ENCODE measurements at places on chromosomes 2 and 18.

- no peak for DNase-seq
These were observed 87.5 kb downstream of the KLF7 start for GRCh38 chr2:207078186-207078798.

GRCh38 chr2:154599189-154599588, 99.3 kb upstream of the KCNJ3 start:
- no peak for DNase-seq

- peak; percentile 27 for DNase-seq
These were observed 32.6 kb downstream of the CNGA3 start for GRCh38 chr2:98378901-98379300.

- peak; percentile 54 for DNase-seq
These were observed 58.1 kb upstream of the RALBP1 start for GRCh38 chr18:9417073-9417851.

GRCh38 chr2:9228088-9228751, 21.6 kb downstream of the ASAP2 start:
- DNase-seq = peak; percentile 51

- DNase-seq = no peak
These were observed 219.2 kb downstream of the ZNF516 start for GRCh38 chr18:76275727-76276313.

GRCh38 chr2:186532891-186533290, 46.8 kb downstream of the ZC3H15 start:
- DNase-seq = no peak

DNA sequence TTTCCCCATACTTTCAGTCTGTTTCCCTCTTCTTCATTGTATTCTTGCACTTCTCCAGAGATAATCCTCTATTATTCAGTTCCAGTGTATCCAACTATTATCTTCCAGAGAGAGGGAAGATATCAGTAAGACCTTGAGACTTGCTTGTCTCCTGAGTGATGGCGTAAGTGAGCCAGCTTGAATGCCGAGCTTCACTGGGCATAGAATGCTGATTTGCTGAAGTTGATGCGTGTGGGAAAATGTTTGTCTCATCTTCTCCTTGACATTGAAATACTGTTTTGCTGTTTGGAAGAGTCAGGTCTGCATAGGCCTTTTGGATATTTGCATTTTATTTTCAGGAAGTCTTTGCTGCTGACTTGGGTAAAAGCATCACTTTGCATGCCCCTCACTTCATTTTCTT, 41.1 kb upstream of the MGAT5 start:
- no peak for DNase-seq

DNA sequence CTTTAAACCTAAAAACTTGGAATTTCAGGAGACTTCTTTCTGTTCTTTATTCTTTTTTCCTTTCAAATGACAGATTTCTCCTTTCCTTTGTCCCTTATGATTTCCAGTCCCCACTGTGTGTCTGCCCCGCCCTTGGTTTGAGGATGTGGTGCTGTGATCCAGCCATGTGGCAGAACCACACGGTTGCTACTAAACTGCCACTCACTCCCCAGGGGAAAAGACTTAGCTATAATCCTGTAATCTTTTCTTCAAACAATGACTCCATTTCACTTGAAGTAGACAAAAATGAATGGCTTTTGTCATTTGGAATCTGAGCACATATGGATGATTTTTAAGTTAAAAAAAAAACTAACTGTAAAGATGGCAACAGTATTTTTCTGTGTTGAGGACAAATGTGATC, 76.2 kb upstream of the STAM2 start:
- no peak for DNase-seq

DNA sequence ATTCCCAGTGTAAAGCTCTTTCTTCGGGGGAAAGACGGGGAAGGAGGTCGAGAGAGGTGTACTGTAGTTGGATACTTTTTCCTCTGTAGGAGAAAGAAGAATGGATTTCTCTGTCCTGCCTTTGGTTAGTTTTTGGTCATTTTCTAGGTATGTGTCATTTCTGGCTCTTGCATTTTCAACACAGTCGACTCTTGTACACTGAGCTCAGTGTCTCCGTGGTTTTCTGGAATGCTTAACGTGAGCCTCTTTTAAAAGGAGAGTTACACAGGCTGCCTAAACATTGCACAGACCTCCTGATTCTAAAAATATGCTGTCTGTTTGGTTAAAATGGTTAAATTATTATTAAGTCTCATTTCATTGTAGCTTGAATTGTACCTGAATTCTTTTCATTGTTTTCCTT, 21.8 kb upstream of the GLS start:
- peak; percentile 50 for DNase-seq

GRCh38 chr18:62389761-62390481, 64.8 kb downstream of the TNFRSF11A start:
- no peak for DNase-seq

- no peak for DNase-seq
These were observed 755.7 kb upstream of the HS6ST1 start for GRCh38 chr2:129074298-129074920.

GRCh38 chr18:8813611-8814010, 108.3 kb downstream of the MTCL1 start:
- peak; percentile 40 for DNase-seq

GRCh38 chr2:113169002-113169530, 4.7 kb upstream of the PSD4 start:
- no peak for DNase-seq

DNA sequence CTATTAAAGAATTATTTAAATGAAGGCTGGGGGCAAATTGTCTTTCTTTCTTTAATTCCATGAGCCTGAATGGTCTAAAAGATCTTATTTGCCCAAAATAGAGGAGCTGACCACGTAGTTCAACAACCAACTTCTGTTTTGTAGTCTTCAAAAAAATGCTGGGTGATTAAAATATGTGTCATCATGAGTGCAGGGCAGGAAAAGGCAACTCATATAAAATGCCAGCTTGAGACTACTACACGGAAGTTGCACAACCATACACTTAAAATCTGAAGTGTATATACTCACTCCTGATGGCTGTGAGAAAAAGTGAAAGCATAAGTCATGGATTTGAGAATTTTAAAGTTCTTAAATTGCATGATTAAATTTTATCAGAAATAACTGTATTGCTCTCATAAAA, 210.9 kb downstream of the DYM start:
- peak; percentile 57 for DNase-seq

DNA sequence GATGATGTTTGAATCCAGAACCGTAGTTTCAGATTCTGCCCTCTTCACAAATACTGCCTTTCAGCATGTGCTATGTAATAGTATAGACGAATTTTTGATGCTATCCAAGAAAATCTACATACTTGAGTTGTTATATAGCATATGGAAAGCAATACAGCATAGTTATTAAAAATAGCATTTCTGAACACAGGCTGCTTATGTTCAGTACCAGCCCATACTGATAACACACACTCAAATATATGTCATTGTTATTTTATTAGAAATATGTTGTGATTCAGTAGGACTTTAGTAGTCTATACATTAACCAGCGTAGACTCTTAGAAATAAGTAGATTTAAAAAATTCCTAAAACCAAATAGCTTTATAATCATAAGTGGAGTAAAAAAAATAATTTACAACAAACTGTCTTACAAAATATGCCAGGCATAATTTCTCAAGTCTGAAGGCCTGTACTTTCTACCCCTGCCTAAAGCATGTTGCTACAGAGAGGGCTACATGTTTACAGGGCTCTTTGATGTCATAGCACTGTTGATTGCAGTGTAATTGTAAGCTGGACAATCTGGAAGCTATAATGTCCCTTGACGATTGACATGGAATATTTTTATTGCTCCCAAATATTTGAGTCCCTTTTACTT, 86.3 kb downstream of the ASXL3 start:
- DNase-seq = no peak

GRCh38 chr2:42495234-42495581, 1.4 kb upstream of the KCNG3 start:
- DNase-seq = no peak

DNA sequence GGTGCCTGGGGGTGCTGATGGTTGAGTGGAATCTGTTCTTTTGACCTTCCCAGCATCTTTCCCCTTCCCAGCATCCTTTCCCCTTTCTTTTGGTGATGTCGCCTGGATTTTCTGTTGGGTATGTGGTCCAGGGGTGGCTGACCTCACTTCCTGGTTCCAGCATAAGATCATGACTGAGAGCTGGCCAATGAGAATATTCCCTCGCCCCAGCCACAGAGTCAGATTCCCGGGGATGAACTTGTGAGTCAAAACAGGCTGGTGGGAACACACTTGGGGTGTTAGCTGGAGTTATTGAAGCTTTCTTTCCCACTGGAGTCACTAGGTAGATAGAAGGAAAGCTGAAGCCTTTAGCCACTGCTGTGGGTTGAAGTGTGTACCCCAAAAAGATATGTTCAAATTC, 28.0 kb upstream of the FOSL2 start:
- DNase-seq = peak; percentile 44

GRCh38 chr2:201150454-201151020, 32.4 kb upstream of the CASP10 start:
- peak; percentile 54 for DNase-seq

DNA sequence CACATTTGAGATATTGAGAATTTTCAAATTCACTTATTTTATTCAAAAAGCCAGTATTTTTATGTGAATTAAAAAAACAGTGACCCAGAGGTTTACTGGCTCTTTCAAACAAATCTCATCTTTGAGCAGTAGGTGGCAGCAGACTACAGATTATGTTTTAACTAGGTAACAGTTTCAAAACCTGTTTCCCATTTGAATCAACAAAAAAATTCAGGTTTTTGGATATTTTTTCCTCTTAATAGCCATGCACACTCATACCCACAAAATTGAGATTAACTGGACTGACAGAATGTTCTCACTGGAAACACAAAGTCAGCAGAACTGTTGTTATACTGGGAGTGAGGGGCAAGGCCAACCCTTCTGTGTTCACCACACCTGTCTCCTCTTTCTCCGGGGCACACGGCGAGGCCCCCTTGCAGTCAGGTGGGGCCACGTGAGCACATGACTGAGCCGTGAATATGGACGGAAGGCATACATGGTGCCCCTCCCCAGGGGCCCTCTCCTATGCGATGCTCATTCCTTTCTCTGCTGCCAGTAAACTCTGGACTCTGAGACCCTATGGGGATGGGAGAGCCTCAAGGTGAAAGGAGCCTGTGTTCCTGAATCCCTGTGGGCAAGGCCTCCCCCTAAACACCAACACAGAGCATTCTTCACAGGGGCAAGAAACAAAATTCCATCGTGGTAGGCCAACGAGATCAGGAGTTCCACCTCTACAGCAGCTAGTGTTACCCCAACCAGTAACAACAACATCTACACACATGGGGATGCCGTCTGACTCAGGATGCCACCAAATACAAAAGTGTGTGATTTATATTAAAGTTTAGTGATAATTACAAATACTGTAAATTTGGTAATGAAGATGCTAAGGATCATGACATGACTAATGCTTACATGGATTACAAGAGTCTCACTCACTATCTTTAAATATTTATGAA, 80.4 kb downstream of the LPIN2 start:
- peak; percentile 60 for DNase-seq

- DNase-seq = peak; percentile 18
These were observed 64.0 kb downstream of the ADD2 start for GRCh38 chr2:70703900-70704549.

GRCh38 chr2:57598551-57598950, 448.1 kb upstream of the VRK2 start:
- no peak for DNase-seq

- no peak for DNase-seq
These were observed 14.6 kb downstream of the MROH2A start for GRCh38 chr2:233792720-233793119.

GRCh38 chr18:57542126-57542525, 44.4 kb downstream of the FECH start:
- no peak for DNase-seq

DNA sequence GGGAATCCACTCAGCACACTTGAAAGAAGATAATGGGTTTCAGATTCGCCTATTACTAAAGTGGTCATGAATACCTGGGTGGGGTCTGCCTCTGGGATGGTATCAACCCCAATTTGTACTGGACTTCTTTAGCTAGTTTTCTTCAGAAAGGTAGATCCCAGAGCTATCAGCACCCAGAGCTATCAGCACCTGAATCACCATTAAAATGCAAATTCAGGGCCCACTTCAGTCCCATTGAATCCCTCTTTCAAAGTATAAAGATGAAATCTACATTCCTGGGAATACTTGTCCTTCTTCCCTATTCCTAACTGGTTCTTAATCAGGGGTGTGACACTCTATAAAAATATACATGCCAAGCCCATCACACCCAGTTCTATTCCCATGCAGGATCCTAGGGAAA, 914.3 kb downstream of the DCC start:
- DNase-seq = no peak

DNA sequence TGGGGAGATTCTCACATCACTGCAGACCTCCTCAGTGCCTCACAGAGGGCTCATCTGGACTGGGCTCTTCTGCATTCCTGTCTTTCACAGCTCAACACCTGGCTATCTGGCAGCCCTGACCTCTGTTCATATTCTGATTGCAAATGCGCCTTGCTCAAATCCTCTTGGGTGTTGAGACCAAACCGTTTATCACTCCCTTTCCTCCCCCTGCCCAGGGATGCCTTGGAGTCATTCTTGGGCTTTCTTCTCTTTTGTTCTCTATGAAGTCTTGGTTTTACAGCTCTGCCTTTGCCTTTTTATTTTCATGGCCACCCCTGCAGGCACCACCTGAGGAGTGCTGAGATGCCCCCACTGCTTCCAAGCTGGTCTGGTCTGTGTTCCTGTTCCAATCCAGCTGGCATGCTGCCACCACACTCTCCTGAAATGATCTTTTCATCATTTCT, 26.3 kb downstream of the TUBB6 start:
- DNase-seq = no peak

- no peak for DNase-seq
These were observed 352.5 kb upstream of the GULP1 start for GRCh38 chr2:187939180-187939579.

GRCh38 chr2:50564766-50565165, 467.2 kb downstream of the NRXN1 start:
- DNase-seq = no peak

- DNase-seq = peak; percentile 36
These were observed 15.7 kb upstream of the TTC39C start for GRCh38 chr18:23998820-23999219.

- no peak for DNase-seq
These were observed 33.5 kb downstream of the GRHL1 start for GRCh38 chr2:9984871-9985480.

DNA sequence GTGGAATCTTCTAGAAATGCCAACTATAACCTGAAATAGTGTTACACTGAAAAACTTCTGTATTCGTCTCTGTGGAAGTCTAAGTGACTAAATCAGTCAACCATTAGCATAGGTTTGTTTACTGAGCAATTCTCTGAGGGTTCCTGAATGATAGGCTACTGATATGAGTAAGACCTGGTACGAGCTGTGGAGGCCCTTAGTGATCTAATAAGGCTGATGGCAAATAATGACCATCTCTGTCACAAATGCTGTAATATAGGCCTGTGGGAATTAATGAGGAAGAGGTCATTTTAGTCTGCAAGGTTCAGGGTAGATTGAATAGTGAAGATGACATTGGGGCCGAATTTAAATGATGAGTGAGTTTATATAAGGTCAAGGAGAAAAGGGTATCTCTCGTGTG, 82.5 kb downstream of the MGAT5 start:
- DNase-seq = no peak
